ENCODE measurements at places on chromosomes 3 and 15. TPM values are rescaled to one million over a fixed set of nuclear protein-coding genes. Genes with fewer than 3 reads are reported as not detected.

Gene GP9
- not detected for total RNA-seq

- H3K4me1 ChIP-seq = no peaks in the 10 kb centered on the region
- no peak for DNase-seq
- no peak overlapping the region for H3K4me3 ChIP-seq
- no peaks in the 10 kb centered on the region for H3K27me3 ChIP-seq
- no peaks in the 10 kb centered on the region for H3K36me3 ChIP-seq
These were observed 188.5 kb upstream of the KBTBD8 start for GRCh38 chr3:66809595-66809958.

Gene SAMMSON
- total RNA-seq = not detected

- no peaks in the 10 kb centered on the region for H3K27me3 ChIP-seq
- no peaks in the 10 kb centered on the region for H3K36me3 ChIP-seq
- peak; percentile 26 for DNase-seq
- H3K27ac ChIP-seq = no peak overlapping the region
These were observed 24.4 kb upstream of the ATP2B2 start for GRCh38 chr3:10529809-10530208.

Gene TJP1
- 86.9 TPM for total RNA-seq

All from right atrium auricular region (tissue), 2 donors.